HS-27A (cell line): ENCODE measurements at places on chromosomes 2 and 18.

DNA sequence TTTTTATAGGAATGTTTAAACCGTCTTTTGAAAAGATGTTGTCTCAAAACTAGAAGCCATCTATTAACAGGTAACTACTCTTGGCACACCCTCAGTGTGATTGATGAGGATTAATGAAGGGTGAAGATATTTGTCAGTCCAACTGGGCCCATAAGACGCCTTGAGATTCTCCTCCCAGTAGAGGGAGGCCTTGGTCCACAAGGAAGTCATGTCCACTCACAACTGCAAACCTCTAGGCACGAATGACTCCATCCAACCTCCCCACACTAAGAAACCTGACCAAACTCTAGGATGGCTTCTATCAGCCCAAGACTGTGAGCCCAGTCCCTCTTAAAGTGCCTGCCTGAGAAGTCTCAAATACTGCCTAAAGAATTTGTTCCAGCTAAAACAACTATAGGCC is 19.2 kb upstream of the GRP start:
- no peak for DNase-seq

GRCh38 chr2:163395602-163396001 is 340.2 kb downstream of the FIGN start:
- DNase-seq = no peak

- DNase-seq = no peak
Measured at GRCh38 chr2:219658196-219658846, 30.9 kb downstream of the SLC4A3 start.

DNA sequence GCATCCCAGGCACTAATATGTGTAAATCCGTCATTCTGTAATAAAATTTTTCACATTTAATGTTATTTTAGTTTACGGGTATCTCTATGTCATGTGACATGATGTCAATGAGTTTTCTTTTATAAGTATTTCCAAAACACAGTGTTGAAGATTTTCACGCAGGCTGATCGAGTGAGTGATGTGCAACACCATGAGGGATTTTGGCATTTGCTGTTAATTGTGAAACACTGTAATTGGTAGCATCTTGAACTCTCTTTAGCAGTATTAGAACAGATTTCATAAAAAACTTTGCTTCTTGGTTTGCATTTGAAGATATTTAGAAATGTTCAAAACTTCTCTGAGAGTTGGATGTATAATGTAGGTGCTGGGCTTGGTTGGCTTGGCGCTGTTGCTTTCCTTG is 35.5 kb downstream of the KCNE4 start:
- no peak for DNase-seq

GRCh38 chr2:42371611-42372473 is 10.8 kb upstream of the COX7A2L start:
- no peak for DNase-seq

DNA sequence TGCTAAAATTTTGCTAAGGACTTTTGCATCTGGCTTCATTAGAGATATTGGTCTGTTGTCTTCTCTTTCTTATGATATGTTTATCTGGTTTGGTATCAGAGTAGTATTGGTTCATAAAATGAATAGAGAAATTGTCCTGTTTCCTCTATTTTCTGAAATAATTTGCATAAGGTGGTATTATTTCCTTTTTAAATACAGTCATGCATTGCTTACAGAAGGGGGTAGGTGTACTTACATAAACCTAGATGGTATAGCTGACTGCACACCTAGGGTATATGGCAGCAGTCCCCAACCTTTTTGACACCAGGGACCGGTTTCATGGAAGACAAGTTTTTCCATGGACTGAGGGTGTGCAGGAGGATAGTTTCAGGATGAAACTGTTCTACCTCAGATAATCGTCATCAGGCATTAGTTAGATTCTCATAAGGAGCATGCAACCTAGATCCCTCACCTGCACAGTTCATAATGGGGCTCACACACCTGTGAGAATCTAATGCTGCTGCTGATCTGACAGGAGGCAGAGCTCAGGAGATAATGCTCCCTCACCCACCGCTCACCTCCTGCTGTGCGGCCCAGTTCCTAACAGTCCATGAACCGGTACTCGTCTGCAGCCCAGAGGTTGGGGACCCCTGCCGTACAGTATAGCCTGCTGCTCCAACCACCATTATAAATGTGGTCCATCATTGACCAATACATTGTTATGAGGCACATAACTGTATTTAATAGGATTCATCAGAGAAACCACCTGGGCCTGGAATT is 189.2 kb downstream of the FAM210A start:
- no peak for DNase-seq

DNA sequence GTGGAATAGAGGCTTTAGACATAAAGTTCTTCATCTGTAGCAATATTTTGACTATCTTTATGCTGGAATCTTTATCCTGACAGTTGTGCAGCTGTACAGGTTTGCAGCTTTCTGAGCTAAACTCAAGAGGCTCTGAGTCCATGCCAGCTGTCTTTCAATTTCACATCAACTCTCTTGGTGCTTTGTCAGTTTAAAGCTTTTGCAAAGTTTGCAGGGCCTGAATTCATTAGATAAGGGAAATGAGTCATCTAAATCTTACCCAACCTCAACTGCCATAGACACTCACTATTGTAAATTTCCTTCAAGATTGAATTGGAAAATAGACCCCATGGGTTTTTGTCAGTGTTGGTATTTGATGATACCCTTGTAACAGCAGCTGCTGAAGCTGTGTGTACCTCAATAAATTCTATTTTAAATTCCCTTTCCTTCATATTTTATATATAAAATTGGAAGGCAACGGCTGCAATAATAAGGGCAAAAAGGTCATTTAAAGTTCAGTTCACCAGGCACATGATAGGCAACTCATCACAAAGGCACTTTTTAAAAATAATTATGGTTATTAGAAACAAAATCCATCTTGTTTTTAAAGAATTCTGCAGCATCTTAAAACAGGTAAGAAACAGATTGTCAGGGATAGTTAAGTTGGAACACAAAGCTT is 169.9 kb upstream of the SLC39A10 start:
- peak; percentile 38 for DNase-seq

GRCh38 chr2:69816923-69817542 is 12.4 kb upstream of the GMCL1 start:
- peak; percentile 34 for DNase-seq

- DNase-seq = no peak
Measured at GRCh38 chr2:151482171-151482725, 72.5 kb downstream of the RIF1 start.

DNA sequence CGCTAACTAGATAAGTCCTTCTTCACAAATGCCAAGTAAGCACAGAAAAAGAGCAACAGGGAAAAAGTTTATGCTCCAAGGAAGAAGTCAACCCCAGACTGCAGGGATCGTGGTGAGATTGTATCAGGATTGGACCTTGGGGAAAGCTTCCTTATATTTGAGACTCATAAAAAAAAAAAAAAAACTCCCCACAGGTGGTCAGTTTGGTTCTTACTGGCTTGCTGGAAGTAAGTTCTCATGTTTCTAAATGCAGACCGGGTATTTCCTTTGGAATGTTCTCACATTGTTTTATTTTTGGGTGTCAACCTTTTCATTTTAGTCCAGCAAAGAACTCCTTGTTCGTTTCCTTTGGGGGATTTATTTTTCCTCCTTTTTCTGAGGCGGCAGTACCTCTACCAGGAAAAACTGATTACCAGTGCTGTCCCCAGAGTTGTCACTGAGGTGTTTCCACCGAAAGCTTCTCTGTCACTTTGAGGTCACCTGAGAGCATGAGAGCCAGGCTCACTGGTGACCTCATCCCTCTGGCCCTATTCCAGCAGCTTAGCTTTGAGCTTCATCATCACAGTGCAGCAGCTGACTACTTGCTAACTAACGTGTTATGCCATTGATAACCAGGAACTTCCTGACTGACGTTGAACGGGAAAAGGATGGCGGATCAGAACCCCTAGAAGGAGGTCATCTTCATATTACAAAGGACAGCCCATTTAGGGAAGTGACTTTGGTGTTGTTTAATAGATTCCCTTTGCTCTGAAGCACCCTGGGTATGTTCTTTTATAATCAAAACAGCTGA is 16.8 kb upstream of the ATP8B1 start:
- peak; percentile 96 for DNase-seq

GRCh38 chr2:98510322-98510662 is 65.6 kb downstream of the INPP4A start:
- DNase-seq = no peak
